ENCODE measurements at places on chromosomes 6 and 20. TPM values are rescaled to one million over a fixed set of nuclear protein-coding genes. Genes with fewer than 3 reads are reported as not detected.

Gene PPP1R3G
- 1.7 TPM for total RNA-seq

Gene HTR1E
- not detected for total RNA-seq

Gene WFDC5
- total RNA-seq, result not detected

Gene CLPSL1
- not detected for total RNA-seq

Gene PCMT1
- 55.9 TPM for total RNA-seq

Gene PXMP4
- 7.5 TPM for total RNA-seq

Gene LYRM2
- 21.4 TPM for total RNA-seq

Gene ACTR5
- total RNA-seq, result 7.0 TPM

Gene SIRPB1
- total RNA-seq, result 3.1 TPM

Gene C20orf144
- total RNA-seq, result not detected

Gene TPBG
- 27.6 TPM for total RNA-seq

Gene DNAH8
- 0.03 TPM for total RNA-seq

DNA sequence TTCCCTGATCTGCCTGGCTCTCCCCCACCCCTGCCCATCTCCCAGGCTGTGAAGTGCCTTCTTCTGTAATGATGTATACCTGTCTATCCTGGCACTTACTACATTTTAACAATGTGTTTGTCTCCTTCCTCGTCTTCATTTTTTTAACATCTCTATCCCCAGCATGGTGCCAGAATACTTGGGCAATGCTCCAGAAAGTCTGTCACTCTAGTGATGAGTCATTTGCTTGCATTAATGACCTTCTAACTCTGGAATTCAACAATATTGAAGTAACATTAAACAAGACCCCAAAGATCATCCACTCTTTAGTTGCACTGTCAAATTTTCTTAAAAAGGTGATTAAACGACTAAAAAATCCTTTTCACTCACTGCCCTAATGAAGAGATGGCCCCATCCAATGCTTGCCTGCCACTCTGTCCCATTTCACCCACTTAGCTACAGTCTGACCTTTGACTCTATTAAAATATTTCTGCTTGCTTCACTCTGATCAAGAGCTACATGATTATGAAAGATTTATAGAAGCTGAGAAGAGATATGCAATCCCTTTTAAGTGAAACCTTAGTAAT lies 7.7 kb upstream of the KLHL31 start:
- H3K36me3 ChIP-seq, result no peaks in the 10 kb centered on the region
- no peaks in the 10 kb centered on the region for H3K4me1 ChIP-seq
- H3K27me3 ChIP-seq, result no peaks in the 10 kb centered on the region

DNA sequence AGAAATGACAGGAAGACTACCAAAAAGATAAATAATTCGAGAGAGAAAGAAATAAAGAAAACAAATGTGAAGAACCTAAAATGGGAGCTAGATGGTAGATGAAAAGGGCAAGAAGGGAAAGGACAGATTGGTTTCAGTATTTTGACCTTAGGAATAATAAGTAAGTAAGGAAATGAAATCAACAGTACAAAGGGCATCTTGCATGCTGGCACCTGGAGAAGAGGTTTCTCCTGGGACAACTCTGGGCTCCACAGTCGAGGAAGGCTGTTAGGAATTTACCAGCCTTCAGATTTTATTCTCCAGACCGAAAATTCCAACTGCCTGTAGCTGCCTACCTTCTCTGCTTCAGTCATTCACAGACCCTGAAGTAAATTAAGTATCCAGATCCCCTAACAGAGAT lies 80.5 kb downstream of the SMLR1 start:
- H3K4me3 ChIP-seq, result no peak overlapping the region
- no peak overlapping the region for H3K27ac ChIP-seq
- no peaks in the 10 kb centered on the region for H3K4me1 ChIP-seq
- no peaks in the 10 kb centered on the region for H3K36me3 ChIP-seq
- no peaks in the 10 kb centered on the region for H3K27me3 ChIP-seq

- no peak overlapping the region for H3K27ac ChIP-seq
- peaks cover 7% of the 10 kb centered on the region for H3K36me3 ChIP-seq
- DNase-seq, result no peak
- H3K27me3 ChIP-seq, result no peaks in the 10 kb centered on the region
- H3K4me1 ChIP-seq, result no peaks in the 10 kb centered on the region
Observed at GRCh38 chr20:32702706-32703425, 29.1 kb upstream of the C20orf203 start.

DNA sequence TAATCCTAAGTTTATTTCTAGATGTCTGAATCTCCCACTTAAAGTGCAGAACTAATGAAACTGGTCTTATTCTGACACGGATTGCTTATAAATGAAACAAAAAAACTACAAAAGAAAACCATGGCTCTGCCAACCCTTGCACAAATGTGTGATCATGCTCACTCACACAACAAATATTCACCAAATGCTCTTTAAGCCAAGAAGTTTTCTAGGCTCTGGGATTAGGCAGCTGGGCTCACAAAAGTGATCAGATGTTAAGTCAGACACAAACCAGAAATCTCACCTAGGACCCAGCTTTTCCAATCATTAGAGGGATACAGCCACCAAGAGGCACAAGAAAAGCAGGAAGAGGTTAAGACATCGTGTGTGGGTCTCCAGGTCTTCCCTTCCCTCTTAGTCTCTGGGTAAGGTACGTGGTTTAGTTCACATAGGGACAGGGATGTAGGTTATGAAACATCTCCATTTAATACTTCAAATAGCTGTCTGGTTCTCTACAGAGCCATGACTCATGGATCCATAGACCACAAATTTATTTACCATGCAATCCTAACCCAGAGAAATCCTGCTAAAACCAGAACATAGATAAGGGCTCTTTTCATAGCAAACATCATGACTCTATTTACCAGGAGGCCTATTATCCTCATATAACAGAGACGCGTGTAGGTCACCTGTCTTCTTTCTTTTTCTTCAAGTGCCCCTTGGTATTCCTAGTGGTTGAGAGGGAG lies 165.2 kb downstream of the WDR27 start:
- H3K27me3 ChIP-seq, result no peaks in the 10 kb centered on the region
- no peak overlapping the region for H3K27ac ChIP-seq
- no peak for DNase-seq
- no peaks in the 10 kb centered on the region for H3K4me1 ChIP-seq
- no peaks in the 10 kb centered on the region for H3K36me3 ChIP-seq
- H3K4me3 ChIP-seq, result no peak overlapping the region

DNA sequence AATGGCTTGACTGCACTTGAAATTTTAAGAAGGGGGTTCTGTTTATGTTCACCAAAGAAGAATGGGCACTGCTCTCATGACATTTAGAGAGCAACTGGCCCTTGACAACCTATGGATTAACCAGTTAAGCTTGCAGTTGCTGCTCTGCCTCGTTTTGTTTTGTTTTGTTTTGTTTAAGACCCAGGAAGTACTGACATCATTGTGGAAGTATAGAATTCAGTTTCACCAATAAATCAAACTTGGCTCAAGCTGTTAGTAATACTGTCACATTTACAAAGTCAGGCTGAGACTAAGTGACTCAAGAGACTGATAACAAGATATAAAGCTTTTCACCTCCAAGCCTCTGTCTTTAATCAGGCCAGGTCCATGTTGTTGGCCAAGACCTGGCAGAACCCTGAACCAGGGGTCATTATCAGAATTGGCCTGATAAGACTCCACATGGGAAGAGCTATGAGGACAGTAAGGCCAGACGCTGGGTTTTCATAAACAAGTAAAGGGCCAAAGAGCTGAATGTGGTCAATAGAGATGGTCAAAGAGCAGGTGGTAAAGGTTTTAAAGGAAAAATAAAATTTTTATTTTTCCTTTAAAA lies 99.4 kb upstream of the VGLL2 start:
- H3K36me3 ChIP-seq, result no peaks in the 10 kb centered on the region
- no peak overlapping the region for H3K27ac ChIP-seq
- no peaks in the 10 kb centered on the region for H3K27me3 ChIP-seq
- H3K4me3 ChIP-seq, result no peak overlapping the region

DNA sequence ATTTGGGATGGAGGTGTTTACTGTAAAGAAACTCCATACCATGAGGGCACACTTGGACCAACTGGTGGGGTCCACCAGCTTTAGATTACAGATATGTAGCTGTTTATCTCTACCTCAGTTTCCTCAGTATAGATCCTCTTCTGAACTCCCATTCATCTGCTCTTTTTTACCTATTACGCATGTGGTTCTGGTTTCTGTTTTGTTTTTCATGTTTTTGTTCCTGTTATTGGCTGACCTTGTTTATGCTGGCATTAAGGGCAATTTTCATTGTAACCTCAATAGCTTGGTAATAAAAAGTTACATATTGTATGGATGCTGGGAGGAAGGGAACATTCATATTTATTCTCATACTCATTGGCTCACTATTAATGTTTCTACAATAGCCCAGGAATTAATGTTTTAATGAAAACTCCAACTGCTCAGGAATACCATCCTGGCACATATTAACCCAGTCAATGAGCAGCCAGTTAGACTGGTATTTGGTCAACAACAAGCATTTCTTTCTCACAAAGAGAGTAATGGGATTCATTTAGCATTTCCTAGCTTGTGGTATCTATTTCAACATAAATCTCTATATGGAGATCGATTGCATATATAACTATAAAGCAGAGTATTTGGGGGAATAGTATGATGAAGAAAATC lies 83.8 kb upstream of the FAM184A start:
- no peak overlapping the region for H3K27ac ChIP-seq
- H3K4me1 ChIP-seq, result no peaks in the 10 kb centered on the region
- H3K36me3 ChIP-seq, result no peaks in the 10 kb centered on the region
- no peaks in the 10 kb centered on the region for H3K27me3 ChIP-seq
- no peak for DNase-seq
- no peak overlapping the region for H3K4me3 ChIP-seq

- no peak overlapping the region for H3K4me3 ChIP-seq
- no peaks in the 10 kb centered on the region for H3K27me3 ChIP-seq
- no peak for DNase-seq
- H3K27ac ChIP-seq, result no peak overlapping the region
- no peaks in the 10 kb centered on the region for H3K4me1 ChIP-seq
- H3K36me3 ChIP-seq, result no peaks in the 10 kb centered on the region
Observed at GRCh38 chr6:95599706-95600105, 22.4 kb downstream of the MANEA start.

DNA sequence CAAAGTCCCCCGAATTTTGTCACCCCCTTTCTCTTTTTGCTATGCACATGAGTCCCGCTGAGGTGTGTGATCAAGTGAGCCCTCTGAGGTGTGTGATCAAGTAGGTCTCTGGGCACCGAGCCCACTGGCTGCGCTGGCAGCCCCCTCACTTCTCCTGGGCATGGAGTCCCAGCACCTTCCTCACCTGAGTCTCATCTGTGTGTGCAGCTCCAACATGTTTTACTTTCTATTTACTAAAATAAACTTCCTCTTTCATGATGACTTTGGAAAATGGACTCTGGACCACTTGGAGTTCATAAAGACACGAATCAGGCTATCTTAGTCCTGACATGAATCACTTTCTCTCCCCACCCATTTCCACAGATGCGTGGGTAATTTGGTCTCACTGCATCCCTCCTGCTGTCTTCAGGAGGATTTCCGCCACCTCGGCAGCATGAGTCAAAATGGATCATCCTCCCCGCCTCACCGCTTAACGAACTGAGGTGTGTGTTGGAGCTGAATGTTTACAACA lies 39.8 kb downstream of the PRDM1 start:
- H3K36me3 ChIP-seq, result no peaks in the 10 kb centered on the region
- no peak overlapping the region for H3K4me3 ChIP-seq
- no peak for DNase-seq
- no peaks in the 10 kb centered on the region for H3K27me3 ChIP-seq
- H3K4me1 ChIP-seq, result no peaks in the 10 kb centered on the region

- no peaks in the 10 kb centered on the region for H3K27me3 ChIP-seq
- H3K27ac ChIP-seq, result no peak overlapping the region
- H3K4me1 ChIP-seq, result no peaks in the 10 kb centered on the region
- H3K4me3 ChIP-seq, result no peak overlapping the region
Observed at GRCh38 chr6:73503027-73503772, 17.6 kb downstream of the EEF1A1 start.

GRCh38 chr6:14635195-14635594 lies 517.6 kb downstream of the CD83 start:
- H3K4me1 ChIP-seq, result no peaks in the 10 kb centered on the region
- no peak overlapping the region for H3K27ac ChIP-seq
- no peak overlapping the region for H3K4me3 ChIP-seq

GRCh38 chr6:151675746-151676459 lies 131.6 kb upstream of the ESR1 start:
- H3K36me3 ChIP-seq, result no peaks in the 10 kb centered on the region
- H3K27me3 ChIP-seq, result no peaks in the 10 kb centered on the region
- H3K4me3 ChIP-seq, result no peak overlapping the region
- no peak overlapping the region for H3K27ac ChIP-seq

GRCh38 chr6:111748231-111748647 lies 125.0 kb downstream of the FYN start:
- H3K27ac ChIP-seq, result no peak overlapping the region
- no peaks in the 10 kb centered on the region for H3K4me1 ChIP-seq
- no peak for DNase-seq

DNA sequence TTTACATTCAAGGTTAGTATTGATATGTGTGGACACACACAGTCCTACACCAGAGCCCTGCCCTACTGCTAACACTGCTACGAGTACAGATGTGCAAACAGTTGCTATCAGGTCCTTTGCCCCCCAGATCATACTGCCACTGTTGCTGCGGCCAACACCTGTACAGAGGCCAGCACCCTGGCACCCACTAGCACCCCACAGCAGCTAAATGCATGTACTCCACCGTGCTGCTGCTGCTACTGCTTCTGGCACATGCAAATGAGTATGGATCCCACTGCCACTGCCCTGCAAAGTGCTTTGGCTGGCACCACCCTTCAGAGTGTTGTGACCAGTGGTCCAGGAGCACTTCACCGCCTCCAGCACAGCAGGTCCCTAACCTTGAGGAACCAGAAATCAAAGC lies 621.9 kb downstream of the GRIK2 start:
- H3K4me3 ChIP-seq, result no peak overlapping the region
- no peak overlapping the region for H3K27ac ChIP-seq

GRCh38 chr6:10534419-10534762 lies 13.2 kb downstream of the GCNT2 start:
- no peaks in the 10 kb centered on the region for H3K27me3 ChIP-seq

- H3K27ac ChIP-seq, result no peak overlapping the region
- H3K36me3 ChIP-seq, result no peaks in the 10 kb centered on the region
- no peak overlapping the region for H3K4me3 ChIP-seq
- DNase-seq, result no peak
- no peaks in the 10 kb centered on the region for H3K4me1 ChIP-seq
Observed at GRCh38 chr6:38804358-38804757, 89.2 kb downstream of the DNAH8 start.

GRCh38 chr20:44436393-44436792 lies 39.3 kb upstream of the TTPAL start:
- H3K27me3 ChIP-seq, result no peaks in the 10 kb centered on the region
- no peaks in the 10 kb centered on the region for H3K4me1 ChIP-seq
- DNase-seq, result no peak

DNA sequence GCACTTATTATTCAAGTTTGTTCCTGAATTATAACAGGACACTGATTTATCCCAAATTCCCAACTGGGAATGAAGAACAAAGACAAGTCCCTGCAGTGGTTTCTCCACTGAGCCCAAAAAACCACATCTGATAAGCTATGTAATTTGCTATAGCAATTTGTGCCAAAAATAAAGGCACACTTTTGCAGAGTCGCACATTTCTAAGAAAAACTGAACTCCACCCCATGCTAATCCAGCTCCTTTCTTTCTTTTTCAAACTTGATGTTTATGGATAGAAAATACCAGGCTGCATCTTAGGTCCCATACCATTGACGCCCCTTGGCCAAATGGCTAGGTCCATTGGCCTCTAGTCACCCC lies 170.2 kb upstream of the CITED2 start:
- no peak overlapping the region for H3K4me3 ChIP-seq
- H3K4me1 ChIP-seq, result peaks cover 10% of the 10 kb centered on the region
- H3K36me3 ChIP-seq, result no peaks in the 10 kb centered on the region
- no peak for DNase-seq
- H3K27ac ChIP-seq, result peak overlapping the region; percentile 23
- H3K27me3 ChIP-seq, result no peaks in the 10 kb centered on the region
